Stimulated activated CD8-positive, alpha-beta memory T cell treated with anti-CD3 and anti-CD28 coated beads, Interleukin-4, amount 100 ng/mL, for 4 hours (primary cell): ENCODE measurements at places on chromosomes 3 and 15.

DNA sequence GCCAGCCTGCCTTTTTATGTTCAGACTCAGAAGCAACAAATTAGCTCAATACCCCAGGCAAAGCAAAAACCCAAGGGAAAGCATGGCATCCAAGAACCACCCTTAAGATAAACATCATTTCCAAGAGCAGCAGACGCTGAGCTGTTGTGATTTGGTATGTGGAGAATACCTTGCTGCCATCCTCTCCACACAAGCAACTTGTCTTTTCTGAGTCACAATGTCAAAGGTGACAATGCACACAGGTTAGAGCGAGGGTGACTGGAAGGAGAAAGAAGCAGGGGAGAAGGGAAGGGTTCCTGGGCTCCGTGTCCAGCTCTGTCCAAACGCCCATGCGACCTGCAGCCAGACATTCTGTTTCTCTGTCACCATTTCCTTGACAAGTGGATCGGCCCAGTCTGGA is 6.0 kb downstream of the PCSK6 start:
- DNase-seq: no peak

GRCh38 chr15:65326818-65327217 is 22.3 kb downstream of the RNU5B-1 start:
- DNase-seq: no peak

DNA sequence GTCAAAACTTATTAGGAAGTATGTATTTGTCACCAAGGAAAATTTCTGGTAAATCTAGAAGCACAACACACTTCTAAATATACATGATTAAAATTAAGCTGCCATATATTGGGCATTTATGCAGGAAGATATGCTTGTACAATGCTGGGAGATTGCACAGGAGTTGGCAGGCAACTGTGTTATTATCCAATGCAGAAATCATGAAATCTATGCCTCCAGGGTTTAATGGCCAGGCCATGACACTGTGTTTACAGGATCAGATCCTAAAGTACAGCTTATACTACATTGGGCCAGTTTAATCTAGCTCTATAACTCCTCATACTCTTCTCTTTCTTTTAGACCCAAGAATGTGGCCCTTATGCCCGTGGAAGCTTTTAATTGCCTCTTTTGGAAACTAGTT is 391.4 kb upstream of the DPH6 start:
- no peak for DNase-seq

DNA sequence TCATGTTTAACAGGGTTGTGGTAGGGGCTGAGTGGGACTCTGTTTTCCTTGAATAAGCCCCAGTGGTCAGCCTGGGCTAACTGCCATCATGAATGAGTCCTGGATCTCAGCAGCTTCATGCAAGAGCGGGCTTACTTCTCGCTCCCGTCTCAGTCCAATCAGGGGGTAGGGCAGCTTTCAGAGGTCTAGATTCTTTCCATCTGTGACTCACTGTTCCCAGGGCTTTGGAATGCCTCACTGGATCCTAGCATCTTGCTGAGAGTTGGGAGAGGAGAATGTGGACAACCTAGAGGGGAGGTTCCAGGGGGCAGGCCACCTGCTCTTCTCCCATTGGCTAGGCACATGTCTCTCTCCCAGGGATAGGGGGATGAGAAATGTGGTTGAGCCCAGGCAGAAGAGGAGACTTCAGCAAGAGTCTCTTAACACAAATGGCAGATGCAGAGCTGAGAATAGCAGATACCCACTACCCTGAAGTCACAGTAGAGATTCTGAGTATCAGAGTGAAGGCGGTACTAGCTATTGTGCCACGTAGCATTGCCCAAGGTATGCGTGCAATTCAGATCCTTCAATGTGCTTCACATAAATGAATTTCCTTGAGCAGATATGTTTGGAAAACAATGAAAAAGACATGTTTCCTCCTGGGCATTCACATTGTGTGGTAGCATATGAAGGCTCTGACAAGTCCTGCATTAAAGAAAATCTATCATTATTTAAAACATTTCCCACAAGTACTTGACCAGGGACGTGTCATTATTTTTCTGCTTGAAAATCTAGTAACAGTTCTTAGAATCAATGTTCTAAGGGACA is 257.7 kb upstream of the PROK2 start:
- no peak for DNase-seq

- DNase-seq: no peak
These were observed 692 bp downstream of the UBE2E2 start for GRCh38 chr3:23203708-23204330.

DNA sequence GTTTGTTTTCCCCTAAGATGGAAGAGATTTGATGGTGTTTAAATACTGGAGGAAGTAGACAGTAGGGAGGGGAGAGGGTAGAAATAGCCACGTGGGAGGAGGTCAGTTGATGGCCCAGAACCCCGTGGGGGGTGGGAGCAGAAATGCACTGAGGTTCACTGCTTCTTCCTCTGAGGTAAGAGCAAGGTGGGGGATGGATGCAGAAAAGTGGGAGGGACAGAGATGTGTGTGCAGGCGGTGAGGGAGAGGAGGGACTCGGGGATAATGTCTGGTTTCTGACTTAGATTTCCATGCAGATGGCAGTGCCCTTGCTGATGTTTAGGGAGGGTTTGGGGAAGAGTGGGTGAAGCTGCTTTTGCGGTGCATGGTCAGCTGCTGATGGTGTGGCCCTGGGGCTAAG is 102.9 kb downstream of the ARNT2 start:
- DNase-seq: no peak

GRCh38 chr3:43915546-43915945 is 224.8 kb downstream of the ABHD5 start:
- no peak for DNase-seq

GRCh38 chr15:78083687-78084448 is 6.4 kb upstream of the TBC1D2B start:
- DNase-seq: no peak

DNA sequence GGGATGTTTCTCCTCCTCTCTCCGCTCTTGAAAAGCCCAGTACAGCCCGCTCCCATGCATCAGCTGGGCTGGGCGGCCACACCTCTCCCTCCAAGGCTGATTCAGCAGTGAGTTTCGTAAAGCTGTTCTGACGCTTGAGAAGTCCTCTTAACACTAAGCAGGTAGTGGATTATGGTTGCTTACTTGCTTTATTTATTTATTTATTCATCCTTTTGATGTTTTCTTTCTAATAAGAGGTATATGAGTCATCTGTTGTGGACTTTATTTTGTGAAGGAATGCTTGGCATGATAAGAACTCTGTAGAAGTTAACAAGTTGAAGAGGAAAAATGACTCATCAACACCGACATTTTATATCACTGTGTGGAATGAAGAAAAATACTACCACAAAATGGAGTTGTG is 285.0 kb downstream of the SQOR start:
- no peak for DNase-seq

DNA sequence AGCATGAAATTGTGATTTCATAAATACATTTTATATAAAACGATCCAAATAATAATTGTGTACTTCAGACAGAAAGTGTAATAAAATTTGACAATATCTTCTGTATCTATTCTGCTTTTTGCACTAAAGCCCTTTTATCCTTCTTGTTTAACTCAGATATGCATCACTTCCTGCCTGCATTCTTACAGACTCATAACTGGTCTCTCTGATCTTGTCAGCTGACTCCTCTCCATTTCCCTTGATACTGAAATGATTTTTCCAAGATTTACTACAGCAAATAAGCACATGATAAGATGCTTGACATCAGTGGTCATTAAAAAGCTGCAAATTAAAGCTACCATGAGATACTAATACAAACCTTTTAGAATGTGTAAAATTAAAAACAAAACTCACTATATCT is 25.3 kb upstream of the SI start:
- no peak for DNase-seq

GRCh38 chr3:99400352-99400751 is 238.0 kb upstream of the COL8A1 start:
- DNase-seq: no peak

DNA sequence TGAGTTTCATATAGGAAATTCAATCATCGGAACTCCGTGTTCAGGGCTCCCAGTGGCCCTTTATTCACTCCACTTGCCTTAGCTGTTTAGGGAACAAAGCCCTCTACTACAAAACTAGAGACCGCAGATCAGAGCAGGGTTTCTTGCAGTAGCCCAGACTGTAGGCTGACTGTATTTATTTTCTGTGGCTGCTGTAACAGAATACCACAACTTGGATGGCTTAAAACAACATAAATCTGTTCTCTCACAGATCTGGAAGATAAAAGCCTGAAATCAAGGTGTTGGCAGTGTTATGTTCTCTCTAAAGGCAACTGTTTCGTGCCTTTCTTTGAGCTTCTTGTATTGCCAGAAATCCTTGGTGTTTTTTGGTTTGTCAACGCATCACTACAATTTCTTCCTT is 479.0 kb downstream of the AGBL1 start:
- DNase-seq: no peak
